Neural progenitor cell (in vitro differentiated cells): ENCODE measurements at places on chromosomes 13 and 19. TPM values are rescaled to one million over a fixed set of nuclear protein-coding genes. Genes with fewer than 3 reads are reported as not detected.

SLC7A10 gene
- 0.79 and 0.81 TPM in 2 replicates for total RNA-seq

- no peaks in the 10 kb centered on the region for H3K27me3 ChIP-seq
- no peaks in the 10 kb centered on the region for H3K36me3 ChIP-seq
- H3K4me3 ChIP-seq: no peak overlapping the region
- no peak for DNase-seq
- H3K27ac ChIP-seq: no peak overlapping the region
- no peaks in the 10 kb centered on the region for H3K4me1 ChIP-seq
Observed at GRCh38 chr13:82800391-82800790, 1081.9 kb downstream of the SLITRK1 start.

DNA sequence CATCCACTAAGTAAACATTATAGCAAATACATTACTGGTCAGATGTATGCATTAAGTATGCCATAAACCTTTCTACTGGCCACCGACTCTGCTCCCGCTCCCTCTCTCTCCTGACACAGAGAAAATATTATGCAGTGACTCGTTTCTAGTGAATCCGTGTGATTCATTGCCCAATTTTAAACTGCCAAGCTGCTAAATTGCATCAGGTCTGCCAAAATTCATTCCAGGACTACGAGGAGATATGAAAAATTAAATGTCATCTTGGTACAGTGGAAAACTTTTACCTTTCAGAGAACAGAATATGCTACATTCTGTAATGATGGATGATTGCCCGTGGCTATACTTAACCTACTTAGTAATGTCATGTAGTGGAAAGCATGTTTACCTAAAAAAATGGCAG, 368.8 kb upstream of the TSHZ3 start:
- no peak for DNase-seq
- H3K27ac ChIP-seq: no peak overlapping the region
- H3K4me1 ChIP-seq: no peaks in the 10 kb centered on the region
- no peaks in the 10 kb centered on the region for H3K27me3 ChIP-seq
- H3K4me3 ChIP-seq: no peak overlapping the region
- no peaks in the 10 kb centered on the region for H3K36me3 ChIP-seq

HIF3A gene
- 6.7 and 18.0 TPM in 2 replicates for total RNA-seq

DNA sequence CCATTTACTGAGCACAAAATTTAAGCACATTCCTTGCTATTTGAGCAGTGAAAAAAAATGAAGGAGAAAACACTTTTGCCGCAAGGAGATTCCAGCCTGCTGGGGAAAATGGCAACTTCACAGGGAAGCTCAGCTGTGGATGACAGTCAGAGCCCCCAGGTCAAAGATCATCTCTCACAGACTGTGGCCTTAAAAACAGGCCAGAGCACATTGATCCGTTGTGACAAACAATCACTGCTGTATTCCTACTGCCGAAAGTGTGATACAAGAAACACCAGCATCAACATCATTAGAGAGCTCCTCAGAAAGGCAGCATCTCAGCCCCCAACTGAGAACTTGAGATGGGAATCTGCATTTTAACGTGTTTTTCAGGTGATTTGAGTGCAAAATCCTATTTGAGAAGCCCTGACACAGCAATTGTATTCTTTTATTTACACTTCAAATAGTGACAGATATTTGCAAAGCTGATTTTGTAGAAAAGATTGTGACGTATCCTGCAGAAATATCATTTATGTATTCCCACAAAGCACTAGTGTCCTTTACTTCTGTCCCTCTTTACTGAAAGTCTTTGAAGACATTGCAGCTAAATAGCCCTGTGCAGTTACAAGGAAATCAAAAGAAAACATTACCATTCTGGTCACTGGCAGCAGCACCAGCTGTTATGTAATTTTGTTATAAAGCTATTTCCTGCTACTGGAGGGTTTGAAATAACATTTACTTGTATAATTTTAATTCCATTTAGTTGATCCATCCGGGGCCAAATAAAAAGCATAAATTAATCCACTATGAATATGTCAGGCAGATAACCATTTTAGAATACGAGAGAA, 652.0 kb downstream of the LIG4 start:
- no peaks in the 10 kb centered on the region for H3K27me3 ChIP-seq
- peaks cover 18% of the 10 kb centered on the region for H3K4me1 ChIP-seq
- no peak overlapping the region for H3K27ac ChIP-seq
- no peak overlapping the region for H3K4me3 ChIP-seq
- peak; percentile 42 for DNase-seq

- DNase-seq: no peak
- peaks cover 22% of the 10 kb centered on the region for H3K4me1 ChIP-seq
- H3K27me3 ChIP-seq: peaks cover 73% of the 10 kb centered on the region
- no peaks in the 10 kb centered on the region for H3K36me3 ChIP-seq
Observed at GRCh38 chr19:46488551-46488950, 7.1 kb downstream of the PNMA8B start.

- no peak overlapping the region for H3K27ac ChIP-seq
- H3K4me1 ChIP-seq: peaks cover 19% of the 10 kb centered on the region
- DNase-seq: no peak
- no peak overlapping the region for H3K4me3 ChIP-seq
Observed at GRCh38 chr13:27782151-27782550, 10.1 kb upstream of the GSX1 start.

DNA sequence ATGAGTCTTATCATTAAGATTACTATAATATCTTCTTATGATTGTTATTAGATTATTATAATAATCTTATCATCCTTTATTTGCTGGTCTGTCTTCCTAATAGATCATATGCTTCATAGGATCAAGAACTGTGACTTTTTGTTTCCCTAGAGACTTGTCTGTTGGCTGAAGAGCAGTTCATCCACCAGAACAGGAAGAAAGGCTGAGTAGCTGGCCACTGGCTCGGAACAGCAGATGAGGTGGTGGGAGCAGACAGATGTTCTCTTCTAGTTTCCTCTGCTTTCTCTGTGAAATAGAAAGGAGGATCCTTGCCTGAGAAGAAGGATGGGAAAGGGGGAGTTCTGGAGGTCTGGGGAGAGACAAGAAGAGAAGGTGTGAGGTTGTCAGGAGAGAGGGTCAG, 120.0 kb downstream of the CCNA1 start:
- H3K27ac ChIP-seq: no peak overlapping the region
- DNase-seq: no peak
- H3K27me3 ChIP-seq: no peaks in the 10 kb centered on the region
- H3K4me3 ChIP-seq: no peak overlapping the region
- H3K36me3 ChIP-seq: no peaks in the 10 kb centered on the region

SLC5A5 gene
- total RNA-seq: 0.37 and 0.51 TPM in 2 replicates

- H3K27ac ChIP-seq: no peak overlapping the region
- no peaks in the 10 kb centered on the region for H3K4me1 ChIP-seq
- no peaks in the 10 kb centered on the region for H3K36me3 ChIP-seq
- peak; percentile 34 for DNase-seq
Observed at GRCh38 chr13:99269627-99270241, 11.6 kb upstream of the GPR18 start.

S1PR5 gene
- total RNA-seq: 0.15 and 1.1 TPM in 2 replicates

LGALS14 gene
- total RNA-seq: not detected in 2 replicates

DNA sequence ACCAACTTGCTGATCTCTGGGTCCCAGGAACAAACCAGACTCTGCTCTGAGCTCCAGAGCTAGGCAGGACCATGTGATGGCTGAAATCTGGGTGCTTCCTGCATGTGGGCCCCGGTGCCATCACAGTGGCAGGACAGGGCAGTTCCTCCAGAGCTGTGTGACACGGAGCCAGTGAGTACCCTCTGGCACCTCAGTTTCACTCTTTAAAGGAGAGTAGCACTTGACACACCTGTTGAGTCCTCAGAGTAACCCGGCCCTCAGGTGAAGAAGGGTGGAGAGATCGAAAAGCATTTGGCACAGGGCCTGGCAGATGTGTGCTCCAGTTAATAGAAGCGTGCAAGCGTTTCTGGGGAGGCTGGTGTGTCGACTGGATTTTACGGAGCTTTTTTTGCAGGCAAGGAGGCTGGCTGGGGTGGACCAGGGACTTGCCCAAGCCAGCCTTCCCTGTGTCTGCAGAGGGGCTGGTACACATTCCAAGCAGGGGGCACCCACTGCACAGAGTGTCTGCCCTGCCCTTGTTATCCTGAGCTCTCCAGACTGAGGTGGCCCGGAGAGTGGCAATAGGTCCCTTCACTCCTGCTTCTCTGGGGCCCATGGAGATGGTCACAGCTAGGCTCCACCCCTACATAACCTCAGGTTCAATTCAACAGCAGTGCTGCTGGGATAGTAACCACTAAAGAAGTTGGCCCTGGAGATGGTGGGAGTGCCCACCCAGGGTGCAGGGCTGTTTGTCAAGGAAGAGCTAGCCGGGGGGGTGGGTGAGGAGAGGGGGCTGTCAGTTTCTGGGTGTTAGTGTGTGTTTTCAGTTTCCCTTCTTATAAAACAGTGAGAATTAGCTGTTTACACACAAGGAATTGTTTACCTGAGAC, 8.3 kb downstream of the RPS19 start:
- no peak for DNase-seq
- no peaks in the 10 kb centered on the region for H3K27me3 ChIP-seq
- no peak overlapping the region for H3K4me3 ChIP-seq
- peaks cover 5% of the 10 kb centered on the region for H3K36me3 ChIP-seq
- no peaks in the 10 kb centered on the region for H3K4me1 ChIP-seq

CAPN12 gene
- 1.0 and 4.9 TPM in 2 replicates for total RNA-seq

- H3K36me3 ChIP-seq: no peaks in the 10 kb centered on the region
- DNase-seq: peak; percentile 32
- H3K27me3 ChIP-seq: no peaks in the 10 kb centered on the region
- no peaks in the 10 kb centered on the region for H3K4me1 ChIP-seq
- H3K4me3 ChIP-seq: no peak overlapping the region
Observed at GRCh38 chr19:48560095-48560530, 8.1 kb downstream of the SULT2B1 start.

DNA sequence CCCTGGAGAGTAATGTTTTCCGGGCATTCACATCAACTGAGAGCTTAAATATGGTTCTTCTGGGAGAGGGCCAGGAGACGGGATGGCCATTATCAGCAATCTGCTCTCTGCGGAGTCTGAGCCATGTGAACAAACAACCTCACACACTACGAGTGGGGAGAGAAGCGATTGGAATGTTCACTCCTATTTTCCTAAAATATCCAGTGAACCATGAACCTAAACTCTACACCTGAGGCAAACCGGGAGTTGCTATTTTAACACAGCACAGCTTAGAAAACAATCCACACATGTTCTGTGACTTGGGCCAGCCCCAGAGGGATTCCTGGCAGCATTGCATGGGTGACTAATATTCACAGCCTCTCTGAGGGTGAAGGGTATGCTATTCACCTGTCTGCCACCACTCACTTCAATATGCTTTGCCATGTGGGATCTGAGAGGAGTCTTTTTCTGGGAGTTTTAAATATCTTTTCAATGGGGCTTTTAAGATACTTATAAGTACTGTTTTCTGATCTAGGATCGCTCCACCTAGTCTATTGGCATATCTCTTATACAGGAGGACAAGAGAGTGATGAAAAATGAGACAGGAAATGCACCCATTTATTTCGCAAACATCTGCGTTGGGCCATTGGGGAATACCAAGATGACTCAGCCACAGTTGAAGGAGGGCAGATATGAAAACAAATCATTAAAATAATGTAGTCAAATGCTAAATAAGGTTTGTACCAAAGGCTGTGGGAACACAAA, 72.6 kb upstream of the SERP2 start:
- H3K4me3 ChIP-seq: no peak overlapping the region
- H3K27me3 ChIP-seq: no peaks in the 10 kb centered on the region
- peaks cover 14% of the 10 kb centered on the region for H3K4me1 ChIP-seq
- no peaks in the 10 kb centered on the region for H3K36me3 ChIP-seq
- DNase-seq: no peak

DNA sequence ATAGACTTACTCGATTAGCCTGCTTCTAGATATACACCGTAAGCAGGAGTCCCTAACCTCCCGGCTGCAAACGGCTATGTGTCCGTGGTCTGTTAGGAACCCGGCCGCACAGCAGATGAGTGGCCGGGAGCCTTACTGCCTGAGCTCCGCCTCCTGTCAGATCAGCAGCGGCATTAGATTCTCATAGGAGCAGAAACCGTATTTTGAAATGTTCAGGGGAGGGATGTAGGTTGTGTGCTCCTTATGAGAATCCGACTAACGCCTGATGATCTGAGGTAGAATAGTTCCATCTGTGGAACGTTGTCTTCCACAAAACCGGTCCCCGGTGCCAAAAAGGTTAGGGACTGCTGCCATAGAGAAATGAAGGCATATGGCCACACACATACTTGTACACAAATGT, 1491.9 kb downstream of the SLITRK5 start:
- DNase-seq: no peak
- H3K4me1 ChIP-seq: no peaks in the 10 kb centered on the region
- H3K4me3 ChIP-seq: no peak overlapping the region
- no peaks in the 10 kb centered on the region for H3K27me3 ChIP-seq
- no peak overlapping the region for H3K27ac ChIP-seq

GRCh38 chr13:114100446-114101357, 31.7 kb downstream of the RASA3 start:
- peak overlapping the region; percentile 39 for H3K27ac ChIP-seq
- no peak for DNase-seq
- H3K4me3 ChIP-seq: no peak overlapping the region
- peaks cover 8% of the 10 kb centered on the region for H3K4me1 ChIP-seq
- no peaks in the 10 kb centered on the region for H3K27me3 ChIP-seq
- no peaks in the 10 kb centered on the region for H3K36me3 ChIP-seq

GRCh38 chr19:13120817-13121216, 2.8 kb downstream of the NACC1 start:
- H3K4me3 ChIP-seq: no peak overlapping the region
- peaks cover 16% of the 10 kb centered on the region for H3K4me1 ChIP-seq
- DNase-seq: no peak

DNA sequence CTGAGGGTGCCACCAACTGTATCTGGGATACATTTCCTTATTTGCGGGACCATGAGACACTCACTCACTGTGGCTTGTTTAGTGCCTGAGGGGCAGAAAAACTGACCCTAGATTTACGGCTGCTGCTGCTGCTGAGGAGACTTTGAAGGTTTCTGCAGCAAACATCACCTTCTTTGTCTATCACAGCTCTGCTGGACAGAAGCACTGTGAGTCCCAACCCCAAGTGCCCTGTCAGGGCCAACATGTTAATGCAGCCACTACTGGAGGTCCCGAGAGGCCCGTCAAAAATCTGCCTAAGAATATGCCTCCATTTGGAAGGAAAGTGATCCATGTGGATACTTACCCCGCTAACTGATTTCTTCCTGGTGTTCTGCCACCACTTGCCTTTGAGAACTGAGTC, 37.3 kb upstream of the UBL3 start:
- H3K27me3 ChIP-seq: no peaks in the 10 kb centered on the region
- H3K36me3 ChIP-seq: no peaks in the 10 kb centered on the region
- no peak for DNase-seq
- H3K4me1 ChIP-seq: peaks cover 38% of the 10 kb centered on the region

- no peaks in the 10 kb centered on the region for H3K27me3 ChIP-seq
- no peaks in the 10 kb centered on the region for H3K36me3 ChIP-seq
Observed at GRCh38 chr13:30033681-30034457, 183.5 kb upstream of the UBL3 start.
